Dermis microvascular lymphatic vessel endothelial cell (primary cell): ENCODE measurements at places on chromosomes 12 and 14. TPM values are rescaled to one million over a fixed set of nuclear protein-coding genes. Genes with fewer than 3 reads are reported as not detected.

DNA sequence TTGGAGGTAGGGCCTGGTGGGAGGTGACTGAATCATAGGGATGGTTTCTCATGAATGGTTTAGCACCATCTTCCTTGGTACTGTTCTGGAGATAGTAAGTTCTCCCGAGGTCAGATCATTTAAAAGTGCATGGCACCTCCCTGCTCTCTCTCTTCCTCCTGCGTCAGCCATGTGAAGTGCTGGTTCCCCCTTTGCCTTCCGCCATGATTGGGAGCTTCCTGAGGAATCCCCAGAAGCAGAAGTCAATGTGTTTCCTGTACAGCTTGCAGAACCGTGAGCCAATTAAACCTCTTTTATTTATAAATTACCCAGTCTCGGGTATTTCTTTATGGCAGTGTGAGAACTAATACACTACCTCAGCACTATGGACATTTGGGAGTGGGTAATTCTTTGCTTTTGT, 4.8 kb upstream of the LGMN start:
- DNase-seq = no peak

GRCh38 chr12:53063708-53064612, 14.1 kb downstream of the TNS2 start:
- no peak for DNase-seq

GRCh38 chr14:61602733-61603077, 92.6 kb upstream of the HIF1A start:
- no peak for DNase-seq

DNA sequence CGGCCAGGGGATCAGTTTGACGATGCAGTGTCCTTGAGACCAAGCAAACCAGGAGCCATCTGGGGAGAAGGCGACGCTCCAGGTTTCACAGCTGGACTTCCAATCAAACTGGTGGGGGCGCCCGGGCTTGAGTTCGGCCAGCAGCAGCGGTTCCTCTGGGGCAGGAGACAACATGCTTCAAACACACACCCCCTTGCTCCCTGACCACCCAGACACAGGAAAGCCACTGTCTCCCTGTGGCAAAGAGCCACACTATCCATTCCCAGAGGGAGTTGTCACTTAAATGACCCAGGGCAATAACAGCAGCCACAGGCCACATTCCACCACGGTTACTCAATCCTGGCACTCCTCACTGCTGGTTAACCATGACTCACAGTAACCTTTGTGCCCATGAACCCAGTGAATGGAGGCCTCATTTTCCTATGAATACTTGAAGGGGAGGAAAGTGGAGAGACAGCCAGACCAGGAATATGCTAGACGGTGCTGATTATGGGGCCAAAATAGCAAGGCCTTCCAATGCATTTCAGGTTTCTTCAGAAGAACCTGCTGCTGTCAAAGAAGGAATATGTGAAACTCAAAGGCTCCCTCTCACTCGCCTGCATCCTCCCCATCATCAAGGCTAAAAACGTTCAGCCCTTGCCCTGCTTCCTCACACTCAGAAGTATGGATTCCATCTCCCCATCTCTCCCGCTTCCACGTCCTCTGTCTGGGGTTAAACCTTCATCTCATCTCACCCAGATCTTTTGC, 8.5 kb downstream of the WSB2 start:
- peak; percentile 96 for DNase-seq

GRCh38 chr14:99270458-99271220, 1.4 kb downstream of the BCL11B start:
- no peak for DNase-seq

ANO2 gene
- 16.0 and 29.7 TPM in 2 replicates for total RNA-seq

- no peak for DNase-seq
Observed at GRCh38 chr14:51513281-51513680, 138.4 kb upstream of the FRMD6 start.

GPX2 gene
- total RNA-seq = not detected in 2 replicates

MFAP5 gene
- total RNA-seq = 0.13 TPM in 1 of 2 replicates, not detected in the other

DNA sequence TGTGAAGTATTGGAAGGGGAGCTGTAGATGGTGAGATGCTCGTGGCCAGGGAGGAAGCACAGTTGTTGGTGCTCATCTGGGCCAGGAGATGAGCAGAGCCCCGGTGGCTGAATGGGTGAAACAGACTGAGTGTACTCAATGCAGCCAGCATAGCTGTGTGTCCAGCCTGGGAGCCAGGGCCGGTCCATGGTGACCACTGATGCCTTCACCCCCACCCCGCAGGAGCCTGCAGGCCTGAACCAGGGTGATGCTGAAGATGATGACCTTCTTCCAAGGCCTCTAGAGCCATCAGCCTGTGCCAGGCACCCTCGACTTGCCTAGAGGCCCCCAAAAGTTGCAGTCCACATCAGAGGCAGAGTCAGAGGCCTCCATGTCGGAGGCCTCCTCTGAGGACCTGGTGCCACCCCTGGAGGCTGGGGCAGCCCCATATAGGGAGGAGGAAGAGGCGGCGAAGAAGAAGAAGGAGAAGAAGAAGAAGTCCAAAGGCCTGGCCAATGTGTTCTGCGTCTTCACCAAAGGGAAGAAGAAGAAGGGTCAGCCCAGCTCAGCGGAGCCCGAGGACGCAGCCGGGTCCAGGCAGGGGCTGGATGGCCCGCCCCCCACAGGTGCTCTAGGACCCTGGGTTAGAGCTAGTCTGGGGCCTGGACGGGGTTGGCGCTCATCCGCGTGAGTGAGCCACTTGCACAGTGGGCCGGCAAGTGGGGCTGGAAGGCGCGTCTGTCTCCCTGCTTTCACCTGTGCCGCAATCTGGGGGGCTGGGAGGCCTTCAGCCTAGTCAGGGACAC, 3.0 kb downstream of the TNFAIP2 start:
- DNase-seq = no peak

- no peak for DNase-seq
Observed at GRCh38 chr12:123238961-123239360, 5.7 kb downstream of the MTRFR start.
